ENCODE measurements at places on chromosomes 5 and 9. TPM values are rescaled to one million over a fixed set of nuclear protein-coding genes. Genes with fewer than 3 reads are reported as not detected.

Gene ECSCR
- 1.3 TPM for polyA plus RNA-seq

Gene SLCO6A1
- polyA plus RNA-seq, result 0.77 TPM

Gene INSL6
- 0.41 TPM for polyA plus RNA-seq

Gene TENT4A
- 6.8 TPM for polyA plus RNA-seq

Gene ITGA2
- 1.5 TPM for polyA plus RNA-seq

Gene SLC28A3
- polyA plus RNA-seq, result 0.98 TPM

DNA sequence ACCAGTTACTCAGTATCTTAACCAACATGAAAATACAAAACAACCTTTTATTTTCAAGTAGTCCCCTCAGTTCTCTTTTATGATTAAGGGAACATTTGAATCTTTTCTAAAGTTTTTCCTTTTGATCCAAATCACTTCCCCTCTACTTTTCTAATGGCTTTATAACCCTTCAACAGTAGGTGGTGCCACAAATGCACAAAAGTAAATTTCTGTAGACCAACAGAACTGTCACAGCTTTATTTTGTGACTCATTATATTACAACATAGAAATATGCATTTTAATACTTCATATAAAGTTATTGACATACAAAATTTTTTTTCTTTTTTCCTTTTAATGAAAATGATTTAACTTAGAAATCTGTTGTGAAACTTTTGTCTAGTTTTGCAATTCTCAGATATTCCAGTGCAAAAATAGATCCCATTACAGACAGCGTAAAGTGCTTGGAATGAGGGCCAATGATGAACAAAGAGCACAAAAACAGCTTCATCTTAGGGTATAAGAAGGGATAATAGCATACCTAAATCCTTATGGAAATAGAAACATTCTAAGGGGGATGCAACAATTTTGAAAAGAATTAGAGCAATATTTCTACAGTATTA lies 17.0 kb downstream of the NIPSNAP3B start:
- H3K27me3 ChIP-seq, result no peaks in the 10 kb centered on the region
- H3K36me3 ChIP-seq, result peaks cover 5% of the 10 kb centered on the region
- DNase-seq, result no peak
- H3K4me3 ChIP-seq, result no peak overlapping the region
- no peaks in the 10 kb centered on the region for H3K4me1 ChIP-seq
- H3K27ac ChIP-seq, result no peak overlapping the region

DNA sequence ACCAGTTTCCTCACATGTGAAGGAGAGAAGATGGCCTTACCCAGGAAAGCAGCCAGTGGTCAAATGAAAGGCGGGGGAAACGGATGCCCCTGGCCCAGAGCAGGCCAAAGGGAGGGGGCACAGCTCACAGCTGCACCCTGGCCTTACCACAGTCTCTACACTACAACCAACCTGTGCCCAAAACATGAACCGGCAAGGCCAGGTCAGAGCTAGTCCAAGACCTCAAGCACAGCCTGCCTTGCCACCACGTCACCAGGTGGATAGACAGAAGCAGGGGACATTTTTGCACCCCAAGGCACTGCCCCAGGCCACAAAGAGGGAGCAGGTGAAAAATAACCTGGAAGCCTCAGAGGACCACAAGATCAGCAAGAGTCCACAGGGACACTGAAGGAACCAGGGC lies 4.5 kb downstream of the GRIN1 start:
- no peak overlapping the region for H3K27ac ChIP-seq
- H3K36me3 ChIP-seq, result no peaks in the 10 kb centered on the region
- no peak overlapping the region for H3K4me3 ChIP-seq
- no peaks in the 10 kb centered on the region for H3K4me1 ChIP-seq

GRCh38 chr5:64625678-64626077 lies 64.6 kb upstream of the SHISAL2B start:
- no peaks in the 10 kb centered on the region for H3K27me3 ChIP-seq
- no peak for DNase-seq
- H3K4me1 ChIP-seq, result no peaks in the 10 kb centered on the region

DNA sequence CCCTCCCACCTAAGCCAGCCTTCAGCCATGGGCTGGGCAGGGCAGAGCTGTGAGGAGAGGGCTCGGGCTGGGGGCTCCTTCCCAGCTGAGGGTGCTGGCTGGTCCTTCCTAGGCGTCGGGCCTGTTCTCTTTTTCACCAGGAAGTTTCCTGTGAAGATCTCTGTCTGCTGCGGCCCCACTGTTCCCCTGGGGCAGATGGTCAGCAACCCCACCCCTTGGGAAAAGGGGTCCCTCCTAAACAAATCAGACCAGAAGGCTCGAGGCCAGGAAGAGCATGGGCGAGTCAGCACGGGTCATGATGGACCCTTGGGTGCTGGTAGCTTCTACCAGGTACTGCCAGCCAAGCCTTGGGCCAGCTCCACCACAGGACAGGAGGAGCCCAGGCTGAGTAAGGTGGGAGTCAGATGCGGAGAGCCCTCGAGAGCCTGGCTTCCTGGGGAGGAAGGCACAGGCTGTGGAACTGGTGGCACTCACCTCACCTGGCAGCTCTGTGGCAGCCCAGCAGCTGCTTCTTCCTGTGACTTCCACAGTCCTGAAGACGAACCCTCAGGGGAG lies 3.5 kb downstream of the CACNA1B start:
- H3K27ac ChIP-seq, result no peak overlapping the region
- peaks cover 22% of the 10 kb centered on the region for H3K27me3 ChIP-seq

DNA sequence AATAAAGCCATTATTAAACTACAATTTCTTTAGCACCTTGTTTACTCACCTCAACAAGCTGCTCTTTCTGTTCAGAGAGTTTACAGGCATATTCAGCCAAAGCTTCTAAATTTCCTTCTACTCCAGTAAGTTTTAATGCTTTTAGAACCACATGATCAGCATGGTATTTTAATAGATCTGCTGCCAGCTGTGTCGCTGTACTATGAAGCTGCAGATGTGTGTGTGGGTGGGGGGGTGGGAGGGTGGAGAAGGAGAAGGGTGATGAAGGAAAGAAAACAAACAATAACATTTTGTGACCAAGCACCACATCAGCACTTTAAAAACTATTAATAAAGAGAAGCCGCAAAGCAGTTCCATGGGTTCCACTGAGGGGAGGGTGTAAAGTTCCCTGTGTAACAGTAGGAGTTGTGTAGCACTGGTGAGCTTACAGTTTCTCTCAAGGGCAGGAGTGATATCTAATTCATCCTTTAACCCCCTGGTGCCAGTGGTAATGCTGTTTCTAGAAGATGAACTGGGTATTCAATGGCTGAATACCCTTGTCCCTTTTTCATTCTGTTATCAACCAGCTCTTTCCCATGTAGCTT lies 38.5 kb downstream of the ABITRAM start:
- H3K4me1 ChIP-seq, result no peaks in the 10 kb centered on the region
- DNase-seq, result no peak
- H3K36me3 ChIP-seq, result no peaks in the 10 kb centered on the region

DNA sequence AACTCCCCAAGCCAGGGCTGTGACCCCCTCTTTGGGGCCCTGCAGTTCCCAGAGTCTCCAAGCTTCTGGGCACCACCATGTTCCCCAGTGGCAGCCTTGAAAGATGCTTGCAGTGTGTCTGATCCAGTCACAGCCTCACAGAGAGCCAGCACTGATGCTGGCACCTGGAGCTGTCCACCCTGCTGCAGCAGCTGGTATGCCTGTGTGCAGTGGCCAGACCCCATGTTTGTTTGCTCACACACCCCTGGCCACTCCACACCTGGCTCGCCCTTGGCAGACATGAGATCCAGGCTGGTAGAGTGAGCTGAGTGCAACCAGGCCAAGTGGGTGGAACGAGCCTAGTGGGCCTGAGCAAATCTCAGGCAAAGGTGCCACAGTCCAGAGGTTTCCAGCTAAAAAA lies 106.0 kb downstream of the C9orf50 start:
- no peaks in the 10 kb centered on the region for H3K36me3 ChIP-seq
- H3K27me3 ChIP-seq, result no peaks in the 10 kb centered on the region
- no peak overlapping the region for H3K4me3 ChIP-seq

- H3K27me3 ChIP-seq, result no peaks in the 10 kb centered on the region
- H3K27ac ChIP-seq, result no peak overlapping the region
- no peak overlapping the region for H3K4me3 ChIP-seq
- H3K36me3 ChIP-seq, result no peaks in the 10 kb centered on the region
- no peak for DNase-seq
Observed at GRCh38 chr9:112443200-112443599, 43.4 kb upstream of the KIAA1958 start.

DNA sequence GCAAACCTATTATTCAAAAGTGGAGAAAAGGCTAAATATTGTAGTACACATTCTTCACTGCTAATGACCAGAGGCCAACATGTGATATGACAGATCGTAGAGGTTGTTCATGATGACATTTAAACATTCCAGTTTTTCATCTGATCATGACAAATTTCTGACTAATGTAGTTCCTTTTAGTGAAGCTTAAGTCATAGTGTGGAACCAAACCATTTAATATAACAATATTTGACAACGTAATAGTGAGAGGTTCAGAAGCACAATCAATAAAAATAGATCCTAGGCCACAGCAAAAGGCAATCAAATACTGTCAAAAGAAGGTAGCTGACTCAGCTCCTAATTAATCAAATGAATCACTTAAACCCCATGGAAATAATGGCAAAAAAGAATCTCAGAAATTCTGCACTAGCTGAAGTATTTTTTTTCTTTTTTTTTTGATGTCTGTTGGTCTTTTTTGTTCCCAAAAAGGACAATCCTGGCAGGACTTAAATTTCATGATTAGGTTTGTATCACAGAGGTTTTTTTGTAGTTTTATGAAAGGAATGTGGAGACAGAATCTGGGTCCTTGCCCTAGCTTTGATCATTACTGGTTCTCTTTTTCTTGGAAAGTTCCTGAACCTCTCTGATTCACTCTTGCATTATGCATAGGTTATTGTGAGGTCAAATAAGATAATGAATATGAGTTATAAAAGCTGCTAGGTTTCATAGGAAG lies 795.0 kb downstream of the DTWD2 start:
- H3K27me3 ChIP-seq, result no peaks in the 10 kb centered on the region
- H3K36me3 ChIP-seq, result no peaks in the 10 kb centered on the region
- H3K4me3 ChIP-seq, result no peak overlapping the region
- no peak for DNase-seq

Data from hepatocyte (in vitro differentiated cells).